Ecto neural progenitor cell (in vitro differentiated cells): ENCODE measurements at places on chromosomes 4 and X.

DNA sequence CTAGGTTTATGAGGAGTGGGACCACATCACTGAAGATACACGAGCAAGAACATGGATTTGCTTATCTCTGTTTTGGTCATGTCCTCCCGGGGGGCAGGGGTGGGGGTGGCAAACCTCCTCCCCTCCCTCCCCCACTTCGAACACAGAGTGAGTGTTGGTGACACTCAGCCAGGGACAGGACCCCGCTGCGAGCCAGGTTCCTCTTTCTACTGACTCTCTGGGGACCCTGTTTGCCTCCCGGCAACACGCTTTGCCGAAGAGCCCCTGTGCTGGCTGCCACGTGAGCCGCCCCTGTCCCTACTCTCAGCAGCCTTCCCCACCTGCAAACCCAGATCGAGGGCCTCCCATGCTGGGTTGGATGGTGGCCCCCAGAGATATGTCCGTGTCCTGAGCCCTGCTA, 34.7 kb downstream of the P2RY8 start:
- DNase-seq, result no peak

GRCh38 chrX:75522565-75523431, at the start of gene ZDHHC15:
Gene ZDHHC15 (minus strand): TSS chrX:75523037. CDS start chrX:75523024, 13 bp downstream.
- DNase-seq, result peak; percentile 59

GRCh38 chr4:185865901-185866328, 53.9 kb upstream of the SORBS2 start:
- DNase-seq, result no peak

GRCh38 chrX:72540318-72540717, 32.3 kb downstream of the HDAC8 start:
- no peak for DNase-seq

DNA sequence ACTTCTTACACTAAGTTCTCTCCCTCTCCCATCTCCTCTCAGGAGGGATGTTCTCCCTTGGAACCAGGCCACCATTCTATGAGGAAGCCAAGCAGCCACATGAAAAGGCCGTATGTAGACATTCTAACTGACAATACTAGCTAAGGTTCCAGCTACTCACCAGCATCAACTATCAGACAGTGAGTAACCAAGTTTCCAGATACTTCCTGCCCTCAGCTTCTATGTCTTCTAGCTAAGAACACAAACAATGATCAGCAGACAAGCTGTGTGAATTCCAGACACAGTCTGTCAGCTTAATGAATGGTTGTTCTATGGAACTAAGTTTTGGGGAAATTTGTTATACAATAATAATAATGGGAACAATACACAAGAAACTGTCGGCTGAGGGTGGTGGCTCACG, 50.8 kb downstream of the SMIM14 start:
- no peak for DNase-seq

- no peak for DNase-seq
Observed at GRCh38 chr4:76644831-76645485, 209.9 kb downstream of the SHROOM3 start.

DNA sequence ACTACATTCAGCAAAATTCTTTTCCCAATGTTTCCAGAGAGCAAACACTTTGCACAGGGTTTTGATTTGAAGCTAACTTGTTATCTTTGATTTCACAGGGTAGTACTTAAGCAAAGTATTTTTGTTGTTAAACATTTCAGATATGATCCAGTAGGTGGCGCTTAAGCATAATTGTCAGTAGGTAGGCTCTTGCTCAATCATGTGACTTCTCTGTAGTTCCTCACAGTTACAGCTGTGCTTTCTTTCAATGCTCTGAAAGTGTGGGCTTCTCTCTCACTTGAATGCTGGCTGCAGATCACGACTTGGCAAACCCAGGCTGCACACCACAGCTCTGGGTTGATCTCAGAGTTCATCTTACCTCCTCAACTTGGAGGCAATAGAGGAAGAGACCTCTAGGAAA, 1016.5 kb downstream of the SH3BGRL start:
- no peak for DNase-seq

DNA sequence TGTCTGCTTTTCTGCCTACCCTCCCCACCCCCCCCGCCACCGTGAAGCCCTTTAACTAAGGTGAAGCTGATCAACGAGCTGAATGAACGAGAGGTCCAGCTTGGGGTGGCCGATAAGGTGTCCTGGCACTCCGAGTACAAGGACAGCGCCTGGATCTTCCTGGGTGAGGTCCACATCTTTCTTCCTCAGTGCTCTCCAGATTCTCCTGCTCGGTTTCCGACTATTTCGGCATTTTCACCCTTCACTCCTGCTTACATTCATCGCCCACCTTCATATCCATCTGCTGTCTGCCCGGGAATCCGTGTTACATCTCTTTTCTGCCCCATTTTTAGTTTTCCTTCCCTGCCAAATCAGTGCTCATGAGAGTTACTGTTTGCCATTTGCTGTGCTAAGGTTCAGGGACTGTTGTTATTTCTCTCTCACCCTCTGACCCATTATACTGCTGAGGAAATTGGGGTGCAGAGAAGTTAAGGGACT, 459 bp downstream of the RBMX2 start:
- DNase-seq, result no peak

DNA sequence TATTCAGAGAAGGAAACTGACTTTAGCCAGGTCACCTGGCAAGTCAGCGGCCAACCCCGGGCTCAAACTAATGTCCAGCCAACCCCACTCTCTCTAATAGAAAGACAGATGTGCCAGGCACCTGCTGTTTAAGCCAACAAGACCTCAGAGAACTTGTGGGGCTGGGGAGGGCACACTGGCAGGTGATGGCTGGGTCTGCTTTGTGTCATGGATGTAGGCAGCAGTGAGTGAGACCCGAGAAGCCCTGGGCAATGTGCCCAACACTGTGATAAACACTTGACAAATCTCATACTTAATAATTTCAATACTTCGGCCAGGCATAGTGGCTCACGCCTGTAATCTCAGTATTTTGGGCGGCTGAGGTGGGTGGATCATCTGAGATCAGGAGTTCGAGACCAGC, 9.0 kb upstream of the CD99L2 start:
- DNase-seq, result no peak

GRCh38 chr4:41136456-41136855, 77.9 kb downstream of the APBB2 start:
- DNase-seq, result no peak

GRCh38 chr4:105598787-105599186, 46.4 kb downstream of the ARHGEF38 start:
- DNase-seq, result no peak

DNA sequence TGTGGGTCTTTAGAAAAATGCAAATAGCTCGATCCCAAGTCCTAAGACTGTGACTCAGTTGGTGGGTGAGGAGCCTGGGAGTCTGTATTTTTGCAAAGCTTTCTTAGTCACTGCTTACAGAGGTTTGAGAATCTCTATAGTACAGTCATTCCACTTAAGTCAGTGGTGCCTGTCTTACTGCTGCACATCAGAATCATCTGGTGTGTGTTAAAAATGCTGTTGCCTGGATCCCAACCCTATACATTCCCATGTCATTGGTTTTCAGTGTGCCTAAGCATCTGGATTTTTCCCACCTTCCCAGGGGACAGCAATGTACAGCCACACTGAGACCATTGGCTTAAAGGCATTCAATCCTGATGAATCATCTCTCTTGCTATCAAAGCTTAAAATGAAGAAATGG, 21.0 kb upstream of the GEMIN8 start:
- no peak for DNase-seq

DNA sequence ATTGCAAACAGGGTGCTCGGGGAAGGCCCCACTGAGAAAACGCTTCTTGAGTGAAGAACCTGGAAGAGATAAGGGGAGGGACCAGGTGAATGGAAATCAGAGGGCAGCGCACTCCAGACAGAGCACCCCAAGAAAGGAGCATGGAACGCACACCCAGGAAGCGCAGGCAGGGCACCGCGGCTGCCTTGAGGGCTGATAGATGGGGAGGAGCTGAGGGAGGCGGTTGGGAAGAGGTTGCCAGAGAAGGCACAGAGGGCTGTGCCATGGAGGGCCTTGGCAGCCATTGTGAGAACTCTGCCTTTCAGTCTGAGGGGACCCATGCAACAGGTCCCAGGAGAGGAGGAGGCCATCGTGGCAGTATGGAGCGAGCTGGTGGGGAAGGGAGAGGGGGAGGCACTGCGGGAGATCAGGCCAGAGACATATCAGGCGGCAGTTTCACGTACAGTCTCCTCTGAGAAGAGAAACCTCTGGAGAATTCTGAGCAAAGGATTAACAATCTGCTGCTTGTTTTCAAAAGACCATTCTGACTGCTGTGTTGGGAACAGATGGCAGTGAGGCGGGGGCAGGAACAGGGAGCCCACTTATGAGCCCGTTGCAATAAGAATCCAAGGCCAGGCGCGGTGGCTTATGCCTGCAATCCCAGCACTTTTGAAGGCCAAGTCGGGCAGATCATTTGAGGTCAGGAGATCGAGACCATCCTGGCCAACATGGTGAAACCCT, 83.7 kb downstream of the PCYT1B start:
- DNase-seq, result no peak

DNA sequence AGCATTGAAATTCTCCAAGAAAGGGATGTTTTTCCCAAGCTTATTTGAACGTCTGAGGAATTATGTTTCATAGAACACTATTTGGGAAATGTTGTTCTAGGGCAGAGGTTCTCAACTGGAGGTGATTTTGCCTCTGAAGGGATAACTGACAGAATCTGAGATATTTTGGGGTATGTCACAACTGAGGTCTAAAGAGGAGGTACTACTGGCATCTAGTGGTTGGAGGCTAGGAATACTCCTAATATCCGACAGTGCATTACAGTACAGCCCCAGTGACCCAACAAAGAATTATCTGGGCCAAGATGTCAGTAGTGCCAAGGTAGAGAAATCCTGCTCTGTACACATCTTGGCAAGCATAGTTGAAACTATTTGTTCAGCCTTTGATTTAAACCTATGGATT, 6.4 kb downstream of the HSPA4L start:
- no peak for DNase-seq

DNA sequence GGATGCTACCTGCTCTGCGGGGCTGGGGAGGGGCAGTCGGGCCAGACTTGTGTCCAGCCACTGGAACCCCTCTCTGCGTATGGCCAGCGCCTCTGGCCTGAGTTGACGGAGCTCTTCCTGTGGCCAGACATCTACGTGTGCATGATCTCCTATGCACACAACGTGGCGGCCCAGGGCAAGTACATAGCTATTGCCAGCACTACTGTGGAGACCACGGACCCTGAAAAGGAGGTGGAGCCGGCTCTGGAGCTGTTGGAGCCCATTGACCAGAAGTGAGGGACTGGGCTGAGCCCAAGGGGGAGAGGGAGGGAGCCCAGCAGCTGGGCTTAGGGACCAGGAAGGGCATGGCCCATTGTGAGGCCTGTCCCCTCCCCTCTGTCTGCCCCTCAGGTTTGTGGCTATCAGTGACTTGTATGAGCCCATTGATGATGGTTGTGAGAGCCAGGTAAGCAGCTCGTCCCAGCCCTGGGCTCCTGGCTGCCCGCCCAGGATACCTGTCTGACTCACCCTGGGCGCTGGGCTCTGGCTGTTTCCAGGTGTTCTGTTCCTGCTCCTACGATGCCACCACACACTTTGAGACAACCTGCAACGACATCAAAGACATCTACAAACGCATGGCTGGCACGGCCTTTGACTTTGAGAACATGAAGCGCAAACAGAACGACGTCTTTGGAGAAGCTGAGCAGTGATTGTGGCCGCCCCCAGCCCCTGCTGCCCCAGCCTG, 1.8 kb upstream of the FAM50A start:
- no peak for DNase-seq

- no peak for DNase-seq
Observed at GRCh38 chr4:152117054-152117453, 356.2 kb upstream of the GATB start.

DNA sequence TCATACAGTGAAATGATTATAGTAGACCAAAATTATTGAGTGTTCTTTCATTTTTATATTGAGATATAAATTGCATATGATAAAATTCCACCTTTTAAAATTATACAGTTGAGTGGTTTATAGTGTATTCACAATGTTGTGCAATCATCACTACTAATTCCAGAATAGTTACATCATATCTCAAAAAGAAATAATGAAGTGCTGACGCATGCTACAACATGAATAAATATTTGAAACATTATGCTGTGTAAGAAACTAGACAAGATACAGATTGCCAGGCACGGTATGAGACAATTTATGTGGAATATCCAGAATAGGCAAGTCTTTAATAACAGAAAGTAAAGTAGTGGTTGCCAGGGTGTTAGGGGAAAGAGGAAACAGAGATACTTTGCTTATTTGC, 871.7 kb downstream of the FAM133A start:
- no peak for DNase-seq

GRCh38 chr4:73055241-73055897, 14.1 kb downstream of the COX18 start:
- DNase-seq, result no peak

DNA sequence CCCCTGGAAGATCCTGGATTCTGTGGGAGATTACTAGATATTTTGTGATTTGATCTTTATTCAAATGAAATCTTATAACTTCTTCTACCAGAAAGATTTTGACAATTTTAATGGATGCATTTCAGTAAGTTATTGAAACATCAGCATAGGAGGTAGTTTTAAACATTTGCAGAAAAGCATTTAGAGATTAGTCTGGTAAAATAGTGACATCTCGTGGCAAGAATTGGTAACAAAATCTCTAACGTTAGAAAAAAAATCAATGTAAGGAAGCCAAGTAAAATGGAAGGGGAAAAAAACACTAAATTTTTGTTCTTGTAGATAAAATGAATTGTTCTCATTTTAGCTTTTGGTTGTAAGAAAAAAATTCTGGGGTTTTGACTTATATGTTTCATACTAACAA, 73.3 kb downstream of the TASL start:
- no peak for DNase-seq

DNA sequence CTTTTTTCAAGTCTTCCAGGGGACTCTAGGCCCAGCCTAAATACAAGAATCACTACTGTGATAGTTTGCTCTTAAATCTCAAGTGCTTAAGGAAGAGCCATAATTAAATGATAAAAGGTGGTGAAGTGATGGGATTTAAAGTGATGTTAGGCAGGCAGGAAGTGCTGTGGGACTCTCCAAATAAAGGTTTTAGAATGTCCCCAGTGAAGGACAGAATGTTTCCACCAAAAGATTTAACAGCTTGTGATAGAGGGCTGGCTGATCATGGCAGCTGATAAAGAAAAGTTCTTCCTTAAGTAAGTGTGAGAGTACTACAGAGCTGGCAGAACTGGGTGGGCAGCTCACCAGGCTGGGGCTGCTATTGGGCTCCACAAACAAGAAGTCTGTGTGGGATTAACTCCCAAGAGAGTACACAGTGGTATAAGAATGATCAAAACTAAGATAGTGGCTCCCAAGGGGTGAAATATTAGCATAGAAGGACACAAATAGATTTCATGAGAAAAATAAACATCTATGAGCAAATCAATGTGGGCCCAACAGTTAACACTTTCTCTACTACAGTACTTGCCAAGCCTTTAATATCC, 637.2 kb upstream of the CPEB2 start:
- no peak for DNase-seq

DNA sequence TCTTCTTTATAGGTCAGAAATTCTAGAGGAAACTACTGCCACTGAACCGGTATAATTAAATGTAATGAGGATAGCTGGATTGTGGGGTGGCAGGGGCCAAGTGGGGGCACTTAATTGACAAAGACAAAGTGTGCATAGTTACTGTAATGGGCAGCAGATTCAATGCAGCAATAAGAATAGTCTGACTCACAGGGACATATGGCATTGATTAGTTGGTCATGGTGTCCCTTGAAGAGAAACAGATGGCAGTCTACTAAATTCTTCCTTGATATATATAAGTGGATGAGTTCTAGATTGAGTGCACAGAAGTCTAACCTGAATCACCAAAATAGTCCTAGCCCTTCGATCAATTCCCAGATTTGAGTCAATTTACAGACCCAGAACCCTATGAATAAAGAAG, 31.6 kb downstream of the ETDC start:
- DNase-seq, result no peak
